ENCODE measurements at places on chromosomes 12 and 14.

DNA sequence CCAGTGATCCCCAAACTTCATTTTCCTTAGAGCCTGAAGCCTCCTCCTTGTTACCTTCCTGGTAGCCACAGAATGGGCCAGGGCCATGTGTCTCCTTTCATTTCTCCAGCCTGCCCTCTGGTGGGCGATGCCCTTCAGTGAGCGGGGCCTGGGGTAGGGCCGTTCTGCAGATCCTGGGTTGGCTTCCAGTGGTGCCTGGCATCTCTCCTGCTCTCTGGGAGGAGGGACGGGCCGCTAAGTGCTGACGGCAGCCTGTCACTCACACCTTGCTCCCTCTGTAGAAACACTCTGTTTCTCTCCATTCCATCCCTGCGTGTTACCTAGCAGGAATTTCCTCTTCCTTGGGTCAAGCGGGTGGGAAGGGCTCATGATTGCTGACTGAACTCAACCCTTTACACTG is 232.1 kb downstream of the CACNA1C start:
- no peak for DNase-seq

DNA sequence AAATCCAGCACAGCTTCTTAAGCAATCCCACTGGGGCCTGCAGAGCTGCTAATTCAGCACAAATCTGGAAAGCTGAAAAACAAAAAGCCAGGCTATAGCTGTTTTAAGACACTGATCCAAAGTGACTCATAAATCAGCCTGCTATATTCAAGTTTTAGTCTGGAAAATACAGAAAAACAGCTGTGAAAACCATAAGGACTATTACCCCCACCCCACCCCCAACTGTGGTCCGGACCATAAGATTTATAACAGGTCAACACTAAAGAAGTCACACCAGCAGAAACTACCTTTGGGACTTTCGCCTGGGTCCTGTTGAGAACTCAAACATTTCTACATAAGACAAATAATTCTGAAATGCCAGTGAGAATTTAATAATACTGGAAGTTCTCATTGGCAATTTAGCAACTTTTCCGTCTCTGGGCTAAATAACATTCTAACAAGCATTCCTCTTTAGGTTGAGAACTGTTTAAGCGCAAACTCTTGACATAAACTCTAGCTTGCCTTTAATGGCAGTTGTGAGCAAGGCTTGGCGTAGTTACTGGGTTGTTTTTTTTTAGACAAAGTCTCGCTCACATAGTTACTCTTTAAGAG is 3.3 kb downstream of the LRIG3 start:
- no peak for DNase-seq

DNA sequence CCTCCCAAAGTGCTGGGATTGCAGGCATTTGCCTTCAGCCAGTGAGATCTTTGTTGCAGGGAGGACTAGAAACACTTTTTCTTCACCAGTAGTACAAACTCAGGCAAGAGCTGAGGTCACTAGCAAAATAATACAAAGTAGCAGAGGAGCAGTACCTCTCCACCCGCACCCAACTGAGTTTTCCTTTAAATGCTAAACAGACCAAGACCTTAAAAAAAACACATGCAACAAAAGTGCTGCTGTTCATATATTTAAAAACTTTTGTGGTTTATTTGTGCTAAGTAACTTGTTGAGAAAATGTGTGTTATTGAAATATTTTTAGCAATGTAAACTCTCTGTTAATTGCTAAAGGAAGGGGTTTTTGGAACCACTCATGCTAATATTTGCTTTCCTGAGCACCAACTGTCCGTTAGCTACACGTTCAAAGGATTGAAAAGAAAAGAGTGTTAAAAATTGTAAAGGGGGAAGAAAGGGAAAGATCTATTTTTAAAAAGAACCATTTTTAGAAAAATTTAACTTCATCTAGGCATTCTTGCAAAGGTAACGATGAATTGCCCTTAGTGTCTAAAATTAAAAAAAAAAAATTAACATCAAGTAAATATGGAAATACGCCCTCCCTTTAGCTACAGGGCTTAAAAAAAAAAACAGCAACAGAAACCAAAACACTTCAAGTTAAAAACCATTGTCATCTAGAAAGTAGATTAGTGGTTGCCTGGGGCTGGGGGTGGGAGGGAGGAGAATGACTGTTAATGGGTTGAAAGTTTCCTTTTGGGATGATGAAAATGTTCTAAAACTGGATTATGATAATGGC is 114.0 kb upstream of the KRAS start:
- no peak for DNase-seq

- peak; percentile 51 for DNase-seq
Observed at GRCh38 chr12:51391283-51392123, at the start of gene GALNT6. Gene GALNT6 (minus strand): TSS chr12:51391406. CDS start chr12:51379781, 11,625 bp downstream.

DNA sequence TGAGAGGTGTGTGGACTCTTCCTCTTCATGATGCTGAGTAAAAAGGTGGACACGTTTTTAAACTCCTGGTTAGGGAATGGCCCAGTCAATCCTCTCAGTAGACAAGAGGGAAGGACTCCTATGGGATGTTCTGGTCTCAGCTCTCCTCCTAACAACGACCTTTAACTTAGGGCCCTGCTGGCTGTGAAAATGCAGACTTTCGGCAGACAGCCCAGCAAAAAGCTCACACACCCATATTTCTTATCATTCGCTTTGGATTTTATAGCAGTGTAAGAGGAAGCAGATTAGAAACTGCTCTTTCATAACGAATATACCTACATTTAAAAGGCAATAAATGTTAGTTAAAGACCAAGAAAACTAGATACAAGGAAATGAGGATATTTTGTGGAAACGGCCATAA is 18.0 kb upstream of the YARS2 start:
- no peak for DNase-seq

DNA sequence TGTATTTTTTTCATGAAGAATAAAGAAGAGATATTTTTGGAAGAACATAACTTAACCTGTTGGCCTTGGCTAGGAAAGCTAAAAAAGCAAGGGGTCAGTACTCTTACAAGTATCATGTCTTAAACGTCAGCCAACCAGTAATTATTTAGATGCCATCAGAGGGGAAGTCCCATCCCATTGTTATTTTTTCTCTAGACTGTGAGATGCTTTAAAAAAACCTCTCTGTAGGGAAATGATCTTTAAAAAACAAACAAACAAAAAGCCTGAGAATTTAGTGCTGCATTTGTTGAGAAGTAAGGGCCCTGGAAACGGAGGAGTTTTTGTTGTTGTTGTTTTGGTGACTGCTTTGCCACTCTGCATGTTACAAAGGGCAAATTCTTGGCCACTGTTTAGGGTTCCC is 474.0 kb downstream of the ZFP36L1 start:
- DNase-seq = no peak

DNA sequence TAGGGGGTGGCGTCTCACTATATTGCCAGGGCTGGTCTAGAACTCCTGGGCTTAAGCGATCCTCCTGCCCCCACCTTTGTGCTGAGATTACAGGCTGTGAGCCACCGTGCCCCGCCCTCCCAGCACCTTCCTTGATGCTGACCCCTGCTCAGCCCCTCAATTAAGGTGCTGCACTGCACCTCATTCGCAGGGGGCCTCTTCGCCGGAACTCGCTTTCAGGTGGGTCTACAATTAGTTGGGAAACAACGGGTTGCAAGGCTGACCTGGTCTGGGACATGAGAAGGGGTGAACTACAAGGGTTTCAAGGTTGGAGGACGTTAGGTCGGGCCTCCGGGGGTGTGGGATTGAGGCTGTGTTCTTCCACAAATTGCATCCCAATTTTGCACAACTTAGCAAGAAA is 1.2 kb upstream of the NOP2 start:
- no peak for DNase-seq

- no peak for DNase-seq
Observed at GRCh38 chr12:101924618-101925017, 47.2 kb downstream of the DRAM1 start.

- no peak for DNase-seq
Observed at GRCh38 chr14:30768791-30769190, 105.6 kb upstream of the COCH start.

DNA sequence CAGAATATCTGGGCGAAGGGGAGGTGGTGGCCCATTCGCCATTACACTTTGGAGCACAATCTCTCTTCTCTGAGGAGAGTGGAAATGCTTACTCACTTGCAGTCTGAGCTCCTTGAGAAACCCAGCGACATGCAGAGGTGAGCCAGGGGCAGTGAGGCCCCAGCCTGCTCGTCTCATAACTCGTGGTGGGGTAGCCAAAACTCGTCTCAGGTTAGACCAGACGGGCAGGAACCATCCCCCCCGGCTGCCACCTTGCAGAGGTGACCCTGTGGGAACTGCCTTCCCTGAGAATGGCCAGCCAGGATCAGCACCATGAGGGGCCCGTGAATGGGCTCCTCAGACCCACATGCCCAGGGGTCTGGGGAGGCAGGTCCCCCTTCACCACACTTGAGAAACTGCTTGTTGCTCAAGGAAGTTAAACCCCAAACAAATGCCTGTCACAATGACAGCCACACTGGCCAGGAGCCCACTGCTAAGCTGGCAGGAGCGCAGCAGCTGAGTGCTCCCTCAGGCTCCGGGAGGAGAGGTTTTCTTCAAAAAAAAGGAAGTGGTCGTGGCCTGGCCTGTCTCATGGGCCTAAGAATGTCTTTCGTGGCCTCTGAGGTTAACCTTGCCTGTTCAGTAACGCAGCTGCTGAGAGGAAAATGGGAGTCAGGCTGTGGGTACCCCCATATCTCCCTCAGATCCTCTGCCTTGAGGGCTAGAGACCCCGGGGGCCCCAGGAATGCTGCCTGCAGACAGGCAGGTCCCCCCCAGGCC is 9.2 kb upstream of the ALDH2 start:
- no peak for DNase-seq

GRCh38 chr12:69837657-69838415 is 12.8 kb downstream of the MYRFL start:
- DNase-seq = no peak

- DNase-seq = no peak
Observed at GRCh38 chr14:53516261-53516774, 363.2 kb upstream of the DDHD1 start.

Data from effector CD8-positive, alpha-beta T cell (primary cell).